Sigmoid colon (tissue), 7 donors: ENCODE measurements at places on chromosomes 11 and 22. TPM values are rescaled to one million over a fixed set of nuclear protein-coding genes. Genes with fewer than 3 reads are reported as not detected.

The OTOG gene
- total RNA-seq: not detected

The NLRP6 gene
- 2.5 TPM for total RNA-seq

The RAG2 gene
- total RNA-seq: not detected

The POGLUT3 gene
- 24.3 TPM for total RNA-seq

The SMC1B gene
- not detected for total RNA-seq

The ARHGEF17 gene
- total RNA-seq: 38.2 TPM

The C22orf15 gene
- total RNA-seq: 0.36 TPM
